ENCODE measurements at places on chromosomes 12 and 14.
A peak's percentile ranks its signal among the peaks of the same experiment; 100 is the strongest.

- no peak overlapping the region for H3K27ac ChIP-seq
- no peaks in the 10 kb centered on the region for H3K27me3 ChIP-seq
- H3K4me1 ChIP-seq, result peaks cover 3% of the 10 kb centered on the region
These were observed 808.8 kb downstream of the GALC start for GRCh38 chr14:87184180-87184579.

- H3K27ac ChIP-seq, result no peak overlapping the region
- H3K4me3 ChIP-seq, result no peak overlapping the region
- no peaks in the 10 kb centered on the region for H3K27me3 ChIP-seq
- no peaks in the 10 kb centered on the region for H3K4me1 ChIP-seq
- DNase-seq, result no peak
These were observed 51.4 kb upstream of the IFNG-AS1 start for GRCh38 chr12:67937822-67938221.

DNA sequence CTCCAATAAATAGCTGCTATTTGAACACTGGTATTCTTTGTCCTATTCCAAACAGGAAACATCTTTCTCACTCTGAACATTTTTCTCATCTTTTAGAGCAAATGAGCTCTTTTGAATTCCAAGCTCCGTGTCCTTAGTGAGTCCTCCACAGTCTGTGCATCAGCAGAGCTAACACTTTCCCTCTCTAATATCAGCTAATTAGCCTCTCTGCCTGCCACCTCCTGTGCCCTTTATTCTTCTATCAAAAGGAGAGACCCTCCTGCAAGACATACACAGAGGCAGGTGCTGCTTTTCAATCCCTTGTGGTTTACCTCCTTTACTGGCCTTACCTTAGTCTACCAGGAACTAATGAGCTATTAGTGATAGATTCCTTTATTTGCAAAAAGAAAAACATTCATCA lies 178.5 kb downstream of the SLC35F4 start:
- DNase-seq, result peak; percentile 41
- peak overlapping the region; percentile 70 for H3K27ac ChIP-seq
- no peaks in the 10 kb centered on the region for H3K4me1 ChIP-seq
- H3K27me3 ChIP-seq, result no peaks in the 10 kb centered on the region
- H3K36me3 ChIP-seq, result no peaks in the 10 kb centered on the region
- no peak overlapping the region for H3K4me3 ChIP-seq

DNA sequence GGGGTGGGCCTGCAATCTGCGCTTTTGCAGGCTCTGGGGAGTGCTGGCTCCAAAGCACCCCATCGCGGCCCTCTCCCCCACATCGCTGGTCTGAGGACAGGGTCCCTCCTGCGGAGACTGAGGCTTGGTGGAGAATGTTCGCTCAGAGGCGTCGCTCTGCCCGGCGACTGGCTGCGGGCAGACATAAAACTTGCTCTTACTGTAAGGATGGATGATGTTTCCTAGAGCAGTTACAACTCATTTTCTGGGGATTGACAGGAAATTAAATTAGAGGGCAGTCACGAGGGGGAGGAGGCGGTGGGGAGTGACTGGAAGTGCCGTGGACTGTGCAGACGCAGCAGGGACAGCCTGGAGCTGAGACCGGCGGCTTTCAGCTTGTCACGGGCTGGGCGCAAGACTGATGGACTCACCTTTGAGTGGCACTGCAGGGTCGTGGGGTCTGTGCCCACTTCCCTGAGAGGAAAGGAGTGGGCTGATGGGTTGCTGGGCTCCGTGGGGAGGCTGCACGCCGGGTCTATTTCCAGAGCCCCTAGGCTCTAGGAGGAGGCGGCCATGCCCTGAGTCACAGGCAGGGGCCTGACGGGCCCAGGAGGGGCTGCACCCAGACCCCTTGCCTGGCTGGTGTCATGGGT lies 32.8 kb downstream of the NOC4L start:
- H3K27ac ChIP-seq, result no peak overlapping the region
- H3K4me1 ChIP-seq, result peaks cover 11% of the 10 kb centered on the region
- no peaks in the 10 kb centered on the region for H3K36me3 ChIP-seq

DNA sequence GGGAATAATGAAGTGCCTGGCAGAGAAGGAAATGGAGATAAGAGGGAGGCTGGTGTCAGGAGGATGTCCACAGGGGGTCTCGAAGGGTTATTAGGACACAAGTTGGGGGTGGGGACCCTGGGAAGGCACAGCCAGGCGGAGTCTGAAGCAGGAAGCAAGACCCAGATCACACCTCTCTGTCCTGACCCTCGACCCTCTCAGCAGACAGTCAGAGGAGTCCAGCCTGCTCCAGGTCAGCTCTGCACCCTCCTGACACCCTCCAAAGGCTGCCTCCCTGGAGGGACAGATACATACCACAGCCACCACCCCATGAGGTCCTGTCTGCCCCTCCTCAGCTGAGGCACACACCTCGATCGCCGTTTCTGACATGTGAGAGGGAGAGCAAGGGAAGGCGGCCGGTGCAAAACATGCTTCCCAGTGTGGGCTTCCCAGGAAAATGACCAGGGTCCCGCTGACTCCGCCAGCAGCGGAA lies 9.0 kb downstream of the BCL11B start:
- H3K4me1 ChIP-seq, result no peaks in the 10 kb centered on the region
- H3K4me3 ChIP-seq, result no peak overlapping the region
- peaks cover 22% of the 10 kb centered on the region for H3K27me3 ChIP-seq
- H3K27ac ChIP-seq, result no peak overlapping the region
- no peak for DNase-seq

GRCh38 chr12:49198431-49199155 lies 9.7 kb upstream of the TUBA1A start:
- DNase-seq, result no peak
- H3K27me3 ChIP-seq, result no peaks in the 10 kb centered on the region
- peaks cover 49% of the 10 kb centered on the region for H3K4me1 ChIP-seq
- H3K36me3 ChIP-seq, result no peaks in the 10 kb centered on the region

GRCh38 chr12:24617471-24617870 lies 331.4 kb downstream of the BCAT1 start:
- no peaks in the 10 kb centered on the region for H3K4me1 ChIP-seq
- DNase-seq, result no peak
- H3K36me3 ChIP-seq, result no peaks in the 10 kb centered on the region

DNA sequence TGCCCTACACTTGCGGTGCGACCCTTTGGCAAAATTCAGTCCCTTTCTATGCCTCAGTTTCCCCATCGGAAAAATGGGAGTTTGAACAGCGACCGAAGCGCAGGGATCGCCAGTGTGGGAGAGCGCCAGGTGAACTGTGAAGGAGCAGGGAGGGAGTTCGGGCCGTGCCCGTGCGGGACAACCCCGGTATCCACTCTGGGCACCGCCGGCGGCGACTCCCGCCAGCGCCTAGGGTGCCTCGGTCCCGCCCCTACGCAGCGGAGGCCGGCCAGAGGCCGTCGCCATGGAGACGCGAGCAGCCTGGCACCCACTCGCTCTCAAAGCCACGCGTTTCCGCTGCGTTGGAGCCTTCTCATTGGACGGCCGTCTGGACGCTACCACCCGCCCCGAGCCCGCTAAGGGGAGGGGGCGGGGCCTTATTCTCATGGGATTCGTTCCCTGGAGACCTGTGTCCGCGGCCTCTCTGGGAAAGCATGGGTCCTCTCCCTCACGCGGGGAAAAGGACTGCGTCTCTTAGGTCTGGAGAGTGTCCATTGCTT lies 729 bp upstream of the MLEC start:
- no peaks in the 10 kb centered on the region for H3K36me3 ChIP-seq
- peaks cover 16% of the 10 kb centered on the region for H3K4me1 ChIP-seq
- peak overlapping the region; percentile 94 for H3K27ac ChIP-seq
- H3K4me3 ChIP-seq, result peak overlapping the region; percentile 81
- peak; percentile 97 for DNase-seq

GRCh38 chr12:106037524-106038298 lies 101.0 kb downstream of the NUAK1 start:
- DNase-seq, result no peak
- H3K4me3 ChIP-seq, result no peak overlapping the region
- H3K36me3 ChIP-seq, result no peaks in the 10 kb centered on the region

DNA sequence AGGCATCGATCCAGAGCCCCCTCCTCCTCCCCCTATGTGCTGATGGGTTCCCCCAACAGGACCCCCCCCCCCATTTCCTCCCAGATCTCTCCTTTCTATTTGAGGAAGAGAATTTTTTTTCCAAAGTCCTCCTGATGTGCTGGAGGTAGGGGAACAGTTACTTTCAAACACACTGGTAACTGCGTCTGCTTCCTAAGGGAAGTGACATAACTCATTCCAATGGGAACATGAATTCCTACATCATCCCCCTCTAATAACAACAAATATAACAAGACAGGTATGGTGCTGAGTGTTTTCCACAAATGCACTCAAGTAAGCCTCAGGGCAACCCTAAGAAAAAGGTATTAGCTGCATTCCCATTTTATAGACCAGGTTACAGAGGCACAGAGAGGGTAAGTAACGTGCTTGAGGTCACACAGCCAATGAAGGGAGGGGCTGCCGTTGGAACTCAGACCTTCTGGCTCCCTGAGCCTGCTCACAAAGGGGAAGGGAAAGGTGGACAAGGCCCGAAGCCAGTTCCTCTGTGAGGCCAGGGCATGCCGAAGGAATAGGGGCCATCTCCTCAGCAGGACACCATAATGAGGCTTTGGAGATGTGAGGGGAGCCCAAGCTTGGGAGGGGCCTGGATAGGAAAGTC lies 121.1 kb upstream of the NCOR2 start:
- H3K27ac ChIP-seq, result no peak overlapping the region
- H3K36me3 ChIP-seq, result no peaks in the 10 kb centered on the region
- no peak for DNase-seq
- H3K27me3 ChIP-seq, result peaks cover 26% of the 10 kb centered on the region
- H3K4me3 ChIP-seq, result no peak overlapping the region
- peaks cover 25% of the 10 kb centered on the region for H3K4me1 ChIP-seq

DNA sequence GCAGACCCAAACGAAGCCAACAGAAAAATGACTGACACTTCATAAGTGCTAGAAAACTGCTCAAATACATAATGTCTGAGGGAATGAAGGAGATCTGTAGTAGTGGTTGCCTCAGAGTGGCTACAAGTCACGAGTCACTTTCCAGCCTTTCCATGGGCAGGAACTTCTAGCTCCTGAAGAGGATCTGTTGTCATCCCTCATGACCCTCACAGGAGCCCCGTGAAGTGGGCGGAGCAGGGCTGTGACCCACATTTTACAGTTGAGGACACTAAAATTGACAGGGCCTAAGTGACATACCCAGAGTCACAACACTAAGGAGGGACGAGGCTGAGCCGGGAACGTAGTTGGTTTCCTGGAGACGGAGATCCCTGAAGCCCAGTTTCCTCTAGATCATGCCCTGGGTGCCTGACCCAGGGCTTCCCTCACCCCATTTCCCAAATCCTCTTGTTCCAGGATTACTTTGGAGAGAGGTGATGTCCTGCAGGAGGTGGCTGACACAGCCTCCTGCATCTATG lies 45.8 kb upstream of the P2RX7 start:
- H3K36me3 ChIP-seq, result no peaks in the 10 kb centered on the region
- peaks cover 16% of the 10 kb centered on the region for H3K4me1 ChIP-seq
- H3K27me3 ChIP-seq, result no peaks in the 10 kb centered on the region
- no peak overlapping the region for H3K27ac ChIP-seq

GRCh38 chr14:95667249-95667693 lies 19.0 kb upstream of the TCL1B start:
- H3K36me3 ChIP-seq, result no peaks in the 10 kb centered on the region
- peaks cover 14% of the 10 kb centered on the region for H3K27me3 ChIP-seq
- H3K4me3 ChIP-seq, result no peak overlapping the region
- H3K27ac ChIP-seq, result no peak overlapping the region
- no peak for DNase-seq

- no peaks in the 10 kb centered on the region for H3K36me3 ChIP-seq
- no peaks in the 10 kb centered on the region for H3K4me1 ChIP-seq
- no peak overlapping the region for H3K4me3 ChIP-seq
- H3K27me3 ChIP-seq, result no peaks in the 10 kb centered on the region
- H3K27ac ChIP-seq, result no peak overlapping the region
- peak; percentile 8 for DNase-seq
These were observed 973.3 kb upstream of the TMEM132C start for GRCh38 chr12:127293507-127294310.

DNA sequence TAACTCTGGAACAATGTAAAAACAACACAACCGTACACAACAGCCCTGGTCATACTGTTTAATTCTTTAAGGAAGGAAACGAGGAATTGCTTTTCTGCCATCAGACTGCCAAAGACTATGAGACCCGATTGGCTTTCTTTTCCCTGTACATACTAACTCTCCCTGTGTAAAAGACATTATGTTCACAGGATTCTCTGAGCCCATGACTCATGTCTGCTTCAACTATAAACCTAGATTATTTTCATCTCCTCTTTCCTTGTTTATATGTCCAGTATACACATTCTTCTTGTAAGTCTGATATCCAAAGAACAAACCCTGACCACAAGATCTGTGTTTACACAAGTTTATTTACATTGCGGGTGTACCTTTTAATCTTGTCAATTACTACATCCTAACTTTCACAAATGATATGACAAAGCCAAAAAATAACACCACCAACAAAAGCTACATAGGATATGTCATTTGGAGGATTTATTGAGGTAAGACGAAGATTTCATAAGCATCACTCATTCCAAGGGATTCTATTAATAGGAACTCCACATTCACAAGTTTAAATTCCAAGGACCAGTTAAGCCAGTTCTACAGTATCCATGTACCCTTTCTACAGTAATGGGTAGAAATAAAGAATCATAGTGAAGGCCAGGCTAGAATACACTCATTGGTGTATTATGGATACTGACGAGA lies 67.3 kb downstream of the STXBP6 start:
- no peak for DNase-seq
- no peaks in the 10 kb centered on the region for H3K36me3 ChIP-seq
- H3K27me3 ChIP-seq, result no peaks in the 10 kb centered on the region
- no peak overlapping the region for H3K27ac ChIP-seq
- H3K4me3 ChIP-seq, result no peak overlapping the region

DNA sequence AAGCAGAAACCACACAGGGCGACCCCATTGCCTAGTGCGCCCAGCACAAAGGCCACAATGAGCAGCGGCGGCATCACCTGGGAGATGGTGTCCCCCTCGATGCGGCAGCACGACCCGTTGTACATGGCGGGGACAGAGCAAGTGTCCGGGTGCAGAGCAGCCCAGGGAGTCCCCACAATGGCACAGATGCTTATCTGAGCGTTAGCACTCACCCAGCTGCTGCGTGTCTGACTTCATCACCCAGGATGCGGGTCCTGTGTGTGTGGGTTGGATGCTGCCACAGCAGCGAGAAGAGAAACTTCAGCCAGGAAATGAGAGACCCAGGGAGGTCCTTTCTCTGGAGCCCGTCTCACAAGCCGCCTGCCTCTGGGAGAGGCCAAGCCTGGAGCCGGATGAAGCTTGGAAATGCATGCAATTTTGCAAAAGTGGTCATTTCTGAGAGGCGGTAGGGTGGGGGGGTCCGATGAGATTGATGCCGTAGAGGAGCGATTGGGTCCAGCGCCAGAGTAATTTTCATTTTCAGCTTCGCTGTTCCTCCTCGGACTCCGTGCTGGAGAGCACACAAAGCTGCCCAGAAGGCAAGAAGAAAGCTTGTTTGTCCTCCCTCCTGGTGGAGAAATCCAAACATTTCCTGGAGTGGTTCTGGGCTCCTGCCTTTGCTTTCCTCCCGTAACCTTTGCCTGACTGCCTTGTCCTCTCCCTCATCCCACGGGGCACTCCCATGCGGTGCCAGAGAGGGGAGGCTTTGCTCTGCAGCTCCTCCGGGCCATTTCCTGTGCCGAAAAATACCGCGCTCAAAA lies at the start of gene HCAR1:
TSS of gene HCAR1 (minus strand) at position 630 of the 800 bp plus-strand sequence. CDS start at position 125, 505 bp downstream.
- peaks cover 2% of the 10 kb centered on the region for H3K4me1 ChIP-seq
- no peak within 1 kb of the TSS for H3K27ac ChIP-seq
- H3K36me3 ChIP-seq, result no peaks in the 10 kb centered on the region

All from neuronal stem cell (in vitro differentiated cells).